Omental fat pad (tissue), 4 donors: ENCODE measurements at places on chromosomes 11 and 22.

- DNase-seq, result no peak
Observed at GRCh38 chr11:79078456-79078855, 362.4 kb downstream of the TENM4 start.

GRCh38 chr11:119739021-119739703 is 10.2 kb upstream of the NECTIN1 start:
- DNase-seq, result no peak

- no peak for DNase-seq
Observed at GRCh38 chr11:2529173-2529572, 84.4 kb downstream of the KCNQ1 start.

GRCh38 chr11:18599739-18600230 is at the start of gene MISFA:
MISFA (plus strand) TSS chr11:18599789; CDS start chr11:18599929, 140 bp downstream.
- DNase-seq, result no peak

DNA sequence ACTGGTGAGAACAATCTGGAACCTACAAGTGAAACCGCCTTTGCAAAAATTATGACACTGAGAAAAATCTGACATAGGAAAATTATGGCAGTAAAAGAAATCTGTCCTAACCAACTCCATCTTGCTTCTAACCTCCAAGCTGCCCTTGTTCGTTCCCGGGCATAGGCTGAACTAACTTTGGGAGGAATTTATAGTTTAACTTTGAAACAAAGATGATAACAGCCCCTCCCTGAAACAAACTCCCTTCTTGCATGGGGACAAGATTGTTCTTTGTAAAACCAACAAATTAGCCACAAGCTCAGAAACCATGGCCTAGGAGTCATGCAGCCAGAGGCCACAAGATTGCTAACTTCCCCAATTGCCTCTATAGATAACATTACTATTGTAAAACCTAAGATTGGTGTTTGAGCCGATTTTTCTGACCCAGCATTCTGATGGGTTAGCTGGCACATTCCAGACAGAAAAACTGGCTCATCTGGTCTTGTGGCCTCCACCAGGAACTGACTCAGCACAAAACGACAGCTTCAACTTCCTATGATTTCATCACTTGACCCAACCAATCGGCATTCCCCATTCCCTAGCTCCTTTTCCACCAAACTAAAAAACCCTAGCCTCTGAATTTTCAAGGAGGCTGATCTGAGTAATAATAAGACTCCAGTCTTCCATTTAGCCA is 3.6 kb upstream of the CCDC81 start:
- DNase-seq, result no peak

DNA sequence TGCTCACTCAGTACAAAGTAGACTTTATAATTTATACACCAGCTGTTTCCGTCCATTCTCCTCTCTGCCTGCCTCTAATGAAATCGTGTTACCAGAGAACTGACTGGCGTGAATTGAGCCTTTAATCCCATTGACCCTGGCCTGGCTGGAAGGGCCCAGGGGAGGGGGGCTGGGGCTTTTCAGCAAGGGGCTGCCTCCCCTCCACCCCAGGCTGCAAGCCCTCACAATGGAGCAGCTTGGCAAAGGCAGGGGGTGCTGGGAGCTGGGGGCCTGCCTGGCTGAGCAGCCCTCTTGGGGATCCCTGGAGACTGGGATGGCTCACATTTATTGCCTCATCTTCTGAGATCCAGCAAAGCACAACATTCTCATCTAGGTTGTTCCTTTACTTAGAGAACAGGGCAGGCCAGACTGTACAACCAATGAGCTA is 25.8 kb upstream of the LMO1 start:
- no peak for DNase-seq

DNA sequence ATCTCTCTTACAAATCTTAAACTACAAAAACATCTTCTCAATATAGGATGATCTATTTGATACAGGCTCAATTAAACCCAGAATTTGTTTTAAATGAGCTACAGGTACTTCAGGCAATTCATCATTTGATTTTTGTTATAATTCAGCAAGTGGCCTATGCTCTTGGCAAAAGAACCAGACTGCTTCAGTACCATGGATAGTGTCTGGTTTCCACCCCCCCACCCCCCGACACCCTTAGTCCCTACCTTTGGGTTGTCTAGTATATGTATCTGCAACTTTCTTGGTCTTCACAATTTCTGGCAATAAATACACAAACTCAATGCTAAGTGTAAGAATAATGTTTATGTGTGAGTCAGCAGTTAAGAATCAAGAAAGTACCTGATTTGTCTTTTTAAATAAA is 97.3 kb upstream of the API5 start:
- DNase-seq, result no peak

GRCh38 chr11:71305451-71306125 is 53.2 kb upstream of the SHANK2 start:
- no peak for DNase-seq

DNA sequence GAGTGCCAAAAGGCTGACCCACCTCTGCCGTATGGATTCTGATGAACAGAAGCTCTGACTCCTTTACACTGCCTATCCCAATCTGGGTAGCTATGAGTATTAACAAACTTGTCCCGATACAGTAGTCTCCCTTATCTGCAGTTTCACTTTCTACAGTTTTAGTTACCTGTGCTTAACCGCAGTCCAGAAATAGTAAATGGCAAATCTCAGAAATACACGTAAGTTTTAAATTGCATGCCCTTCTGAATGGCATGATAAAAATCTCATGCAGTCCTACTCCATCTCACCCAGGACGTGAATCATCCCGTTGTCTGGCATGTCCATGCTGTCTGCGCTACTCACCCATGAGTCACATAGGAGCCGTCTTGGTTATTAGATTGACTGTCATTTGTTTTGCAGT is 68.8 kb downstream of the SNX19 start:
- no peak for DNase-seq

DNA sequence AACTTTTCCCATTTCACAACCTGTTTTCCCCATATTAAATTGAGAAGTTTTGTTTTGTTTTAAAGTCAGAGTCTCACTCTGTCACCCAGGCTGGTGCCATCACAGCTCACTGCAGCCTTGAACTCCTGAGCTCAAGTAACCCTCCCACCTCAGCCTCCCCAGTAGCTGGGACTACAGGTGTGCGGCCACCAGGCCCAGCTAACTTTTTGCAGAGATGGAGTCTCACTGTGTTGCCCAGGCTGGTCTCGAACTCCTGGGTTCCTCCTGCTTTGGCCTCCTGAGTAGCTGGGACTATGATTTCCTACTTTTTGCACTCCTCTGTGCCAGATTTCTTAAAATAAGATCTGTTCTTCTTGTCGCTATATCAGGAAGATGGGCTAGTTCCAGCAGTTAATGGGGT is 44.9 kb downstream of the GNB1L start:
- no peak for DNase-seq

GRCh38 chr11:116194156-116194904 is 578.5 kb downstream of the BUD13 start:
- DNase-seq, result no peak

DNA sequence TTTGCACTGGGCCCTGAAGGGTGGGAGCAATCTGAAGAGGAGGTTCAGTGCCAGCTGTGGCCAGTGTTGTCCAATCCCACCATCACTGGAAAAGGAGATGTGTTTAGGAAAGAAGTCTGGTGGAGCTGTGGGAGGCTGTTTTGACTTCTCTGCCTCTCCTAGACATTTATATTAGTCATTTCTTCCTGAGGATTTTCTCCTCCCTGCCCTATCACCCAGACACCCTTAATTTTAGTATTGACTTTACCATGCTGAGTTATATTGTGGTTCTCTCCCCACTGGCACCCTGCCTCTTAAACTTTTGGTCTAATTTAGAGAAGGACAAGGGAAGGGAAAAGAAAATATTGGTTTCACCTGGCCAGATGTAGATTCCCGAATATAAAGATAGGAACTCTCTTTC is 159.1 kb downstream of the WNT11 start:
- DNase-seq, result no peak

DNA sequence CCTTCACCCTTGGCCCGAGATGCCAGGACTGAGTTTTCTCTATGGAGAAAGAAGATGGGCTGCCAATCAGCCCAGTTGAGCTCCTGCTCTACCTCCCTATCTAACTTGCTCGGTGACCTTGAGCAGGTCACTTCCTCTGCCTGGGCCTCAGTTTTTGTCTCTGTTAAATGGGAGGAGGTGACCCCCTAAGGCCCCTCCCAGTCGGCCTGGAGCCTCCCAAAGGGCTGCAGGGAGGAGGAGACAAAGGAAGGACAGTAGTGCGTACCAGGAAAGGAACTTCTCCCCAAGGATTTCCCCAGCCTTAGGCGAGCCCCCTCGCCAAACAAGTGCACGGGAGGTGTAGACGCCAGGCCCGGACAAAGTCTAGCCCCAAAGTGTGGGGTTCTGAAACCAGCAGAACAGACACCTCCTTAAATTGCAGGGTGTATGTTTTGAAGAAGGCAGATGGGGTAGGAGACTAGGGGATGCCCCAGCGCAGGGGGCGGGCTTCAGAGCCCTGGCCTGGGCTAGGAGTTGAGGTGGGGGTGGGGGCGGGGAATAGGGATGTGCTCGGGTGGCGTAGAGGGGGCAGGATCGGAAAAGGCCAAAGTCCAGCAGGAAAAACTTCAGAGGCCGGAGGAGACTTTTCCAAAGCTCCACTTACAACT is 1.0 kb downstream of the CBX7 start:
- no peak for DNase-seq

- DNase-seq, result no peak
Observed at GRCh38 chr11:122181893-122182292, 65.9 kb upstream of the BLID start.

- no peak for DNase-seq
Observed at GRCh38 chr22:49291781-49292180, 535.9 kb downstream of the BRD1 start.

GRCh38 chr11:104073950-104074705 is 37.7 kb downstream of the DDI1 start:
- no peak for DNase-seq

GRCh38 chr11:92423115-92424034 is 198.8 kb downstream of the FAT3 start:
- DNase-seq, result no peak

- DNase-seq, result no peak
Observed at GRCh38 chr11:100927579-100927978, 202.0 kb downstream of the PGR start.

DNA sequence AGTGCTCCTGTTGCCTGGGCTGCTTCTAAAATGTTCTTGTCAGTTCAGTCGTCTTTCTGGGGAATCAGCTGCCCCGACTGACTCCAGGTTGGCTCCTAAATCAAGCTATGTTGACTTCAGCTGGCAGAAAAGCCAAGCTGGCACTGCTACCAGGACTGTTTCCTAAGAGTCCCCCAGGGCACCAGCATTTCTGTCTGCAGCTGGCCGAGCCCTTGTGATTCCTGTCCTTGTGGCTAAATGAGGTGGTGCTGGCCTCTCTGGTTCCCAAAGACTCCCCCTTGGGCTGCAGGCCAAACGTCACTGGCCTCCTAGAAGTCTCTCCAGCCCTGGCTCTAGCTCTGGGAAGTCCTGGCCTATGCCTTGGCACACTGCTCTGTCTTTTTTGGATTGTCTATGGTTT is 31.1 kb downstream of the GRAMD1B start:
- no peak for DNase-seq

- no peak for DNase-seq
Observed at GRCh38 chr11:127270851-127271250, 270.3 kb upstream of the KIRREL3 start.

GRCh38 chr22:33796494-33796893 is 123.8 kb downstream of the LARGE1 start:
- no peak for DNase-seq

DNA sequence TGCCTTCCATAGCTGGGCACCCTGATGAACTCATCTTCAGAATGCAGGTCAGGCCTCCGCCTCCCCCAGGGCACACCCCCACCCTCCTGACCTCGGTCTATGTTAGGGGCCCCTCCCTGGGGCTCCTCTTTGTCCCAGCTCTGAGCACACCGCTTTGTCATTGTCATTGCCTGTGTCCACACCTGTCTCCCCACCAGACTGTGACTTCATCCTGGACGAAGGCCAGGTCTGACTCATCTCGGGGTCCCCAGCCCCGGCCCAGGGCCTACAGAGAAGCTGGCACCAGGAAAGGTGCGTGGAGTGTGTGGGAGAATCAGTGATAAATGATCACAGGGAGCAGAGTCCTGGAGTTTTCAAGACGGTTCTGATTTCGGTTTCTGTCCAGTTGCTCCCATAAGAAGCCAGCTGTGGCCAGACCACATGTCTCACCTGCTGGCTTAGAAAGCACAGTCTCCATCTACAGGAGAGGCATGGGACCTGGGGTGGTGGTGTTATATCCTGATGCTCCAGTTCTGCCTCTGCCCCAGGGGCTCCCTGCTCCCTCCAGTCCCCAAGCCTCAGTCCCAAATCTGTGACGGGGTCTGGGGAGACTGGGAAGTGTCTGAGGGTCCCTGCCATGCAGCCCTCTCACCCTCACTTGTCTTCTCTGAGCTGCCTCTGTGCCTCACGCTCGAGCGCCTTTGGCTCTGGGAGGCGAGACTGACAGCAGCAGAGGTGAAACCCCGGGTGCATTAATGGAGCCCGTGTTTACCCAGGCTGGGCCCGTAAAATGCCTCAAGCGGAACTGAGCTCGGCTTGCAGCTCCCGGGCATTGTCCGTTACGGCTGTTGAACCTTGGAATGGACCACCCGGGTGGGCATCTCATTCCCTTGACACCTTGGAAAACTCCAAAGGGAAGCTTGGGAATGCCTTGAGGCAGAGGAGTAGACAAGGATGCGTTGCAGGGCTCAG is 85.5 kb upstream of the WNT11 start:
- no peak for DNase-seq

- no peak for DNase-seq
Observed at GRCh38 chr22:22408731-22409696, 99.5 kb downstream of the ZNF280B start.

GRCh38 chr11:6269994-6270393 is 10.4 kb downstream of the CCKBR start:
- no peak for DNase-seq
